Activated T-helper 17 cell treated with anti-CD3 and anti-CD28 coated beads, Interleukin-2, amount 50 U/mL, for 72 hours (primary cell): ENCODE measurements at places on chromosomes 2 and 18.
A peak's percentile ranks its signal among the peaks of the same experiment; 100 is the strongest.

DNA sequence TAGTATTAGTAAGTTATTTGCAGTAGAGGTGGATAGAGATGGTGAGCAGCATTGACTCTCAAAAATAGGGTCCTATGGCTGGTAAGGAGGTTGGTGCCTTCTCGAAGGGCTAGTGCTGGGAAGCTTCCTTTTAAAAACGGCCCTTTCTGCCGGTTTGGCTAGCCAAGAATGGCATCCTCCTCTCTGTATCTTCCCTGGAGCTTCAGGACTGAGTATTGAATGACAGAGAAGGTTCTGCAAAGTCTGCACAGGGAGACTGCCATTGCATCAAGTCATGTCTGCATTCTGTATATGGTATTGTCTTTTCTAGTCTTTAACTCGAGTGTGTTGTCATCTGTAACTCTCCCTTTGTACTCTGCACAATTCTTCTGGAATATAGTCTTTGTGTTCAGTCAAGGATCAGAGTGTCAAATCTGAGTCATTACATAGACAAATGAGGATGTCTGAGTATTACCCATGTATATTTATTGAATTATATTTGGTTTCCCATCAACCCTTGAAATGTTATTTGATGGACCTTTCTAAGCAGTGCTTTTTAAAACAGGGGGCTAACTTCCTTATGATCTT is 1.1 kb downstream of the LDLRAD4 start:
- H3K27ac ChIP-seq, result peak overlapping the region; percentile 36
- no peak for ATAC-seq
- peaks cover 10% of the 10 kb centered on the region for H3K27me3 ChIP-seq
- H3K36me3 ChIP-seq, result no peaks in the 10 kb centered on the region
- peaks cover 21% of the 10 kb centered on the region for H3K4me1 ChIP-seq
- H3K4me3 ChIP-seq, result peak overlapping the region; percentile 77

DNA sequence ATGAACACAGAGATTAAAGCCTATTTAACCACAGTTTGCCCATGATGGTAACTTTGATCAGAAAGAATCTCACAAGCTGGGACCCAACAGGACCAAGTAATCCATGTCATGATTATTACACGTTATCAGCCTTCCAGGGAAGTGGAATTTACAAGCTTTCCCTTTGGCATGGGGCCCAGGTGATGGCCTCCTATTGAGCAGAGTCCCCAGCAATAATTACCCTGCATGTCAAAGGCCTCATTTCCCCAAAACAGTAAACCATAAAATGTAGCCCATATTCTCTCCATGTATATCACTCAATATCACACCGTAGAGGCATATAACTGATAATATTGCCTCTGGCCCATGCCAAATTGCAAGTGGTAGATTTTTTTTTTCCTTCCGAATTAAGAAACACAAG is 38.9 kb downstream of the PRKRA start:
- H3K27ac ChIP-seq, result no peak overlapping the region
- ATAC-seq, result no peak
- peaks cover 10% of the 10 kb centered on the region for H3K4me1 ChIP-seq
- no peak overlapping the region for H3K4me3 ChIP-seq
- no peaks in the 10 kb centered on the region for H3K27me3 ChIP-seq
- H3K36me3 ChIP-seq, result no peaks in the 10 kb centered on the region

DNA sequence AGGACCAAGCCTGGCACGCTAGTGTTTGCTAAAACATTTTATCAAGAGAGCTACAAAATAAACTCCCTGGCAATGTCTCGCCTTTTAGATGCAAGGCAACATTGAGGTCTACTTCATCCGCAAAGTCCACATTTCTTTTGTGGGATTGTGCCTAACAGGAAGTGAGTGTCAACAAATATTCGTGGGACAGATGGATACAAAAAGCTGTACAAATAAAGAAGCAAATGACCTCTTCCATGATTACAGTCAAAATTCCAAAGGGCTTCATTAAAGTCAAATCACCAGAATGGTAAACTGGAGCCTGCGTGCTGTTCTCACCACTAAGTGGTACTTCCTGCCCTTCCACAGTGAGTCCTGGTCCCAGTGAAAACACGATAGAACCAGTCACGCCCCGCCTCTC is 40.4 kb downstream of the L3MBTL4 start:
- no peaks in the 10 kb centered on the region for H3K27me3 ChIP-seq
- H3K4me3 ChIP-seq, result no peak overlapping the region
- H3K27ac ChIP-seq, result no peak overlapping the region
- ATAC-seq, result no peak
- H3K4me1 ChIP-seq, result no peaks in the 10 kb centered on the region
- no peaks in the 10 kb centered on the region for H3K36me3 ChIP-seq

DNA sequence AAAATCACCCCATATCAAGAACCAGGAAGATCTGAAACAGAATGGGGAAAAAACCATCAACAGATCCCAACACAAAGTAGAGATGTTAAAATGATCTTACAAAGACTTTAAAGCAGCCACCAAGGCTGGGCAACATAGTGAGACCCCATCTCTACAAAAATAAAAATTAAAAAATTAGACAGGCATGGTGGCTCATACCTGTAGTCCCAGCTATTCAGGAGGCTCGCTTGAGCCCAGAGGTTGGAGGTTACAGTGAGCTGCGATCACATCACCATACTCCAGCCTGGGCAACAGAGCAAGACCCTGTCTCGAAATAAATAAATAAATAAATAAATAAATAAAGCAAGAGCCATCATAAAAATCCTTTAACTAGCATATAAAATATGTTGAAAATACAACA is 20.5 kb downstream of the RPRD1A start:
- H3K27me3 ChIP-seq, result no peaks in the 10 kb centered on the region
- H3K4me1 ChIP-seq, result peaks cover 33% of the 10 kb centered on the region
- no peak overlapping the region for H3K4me3 ChIP-seq

DNA sequence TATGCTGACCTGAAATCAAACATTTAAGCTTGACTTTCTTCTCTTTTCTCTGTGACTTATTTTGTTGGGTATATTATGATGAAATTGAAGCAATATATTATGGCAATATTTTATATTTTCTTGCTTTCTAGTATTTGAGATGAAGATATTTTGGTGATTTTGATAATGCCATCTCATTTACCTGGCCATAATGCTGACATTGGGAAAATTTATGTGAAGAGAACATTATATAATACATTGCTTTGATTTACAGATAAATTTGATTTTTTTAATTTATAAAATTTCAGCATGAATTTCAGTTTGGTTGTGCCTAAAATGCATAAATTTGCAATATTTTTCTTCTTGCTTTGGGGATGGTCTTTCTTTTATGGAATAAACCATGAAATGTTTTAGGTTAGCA is 1413.7 kb upstream of the TMEFF2 start:
- H3K27ac ChIP-seq, result no peak overlapping the region
- ATAC-seq, result no peak
- H3K4me1 ChIP-seq, result no peaks in the 10 kb centered on the region
- H3K4me3 ChIP-seq, result no peak overlapping the region
- no peaks in the 10 kb centered on the region for H3K27me3 ChIP-seq

DNA sequence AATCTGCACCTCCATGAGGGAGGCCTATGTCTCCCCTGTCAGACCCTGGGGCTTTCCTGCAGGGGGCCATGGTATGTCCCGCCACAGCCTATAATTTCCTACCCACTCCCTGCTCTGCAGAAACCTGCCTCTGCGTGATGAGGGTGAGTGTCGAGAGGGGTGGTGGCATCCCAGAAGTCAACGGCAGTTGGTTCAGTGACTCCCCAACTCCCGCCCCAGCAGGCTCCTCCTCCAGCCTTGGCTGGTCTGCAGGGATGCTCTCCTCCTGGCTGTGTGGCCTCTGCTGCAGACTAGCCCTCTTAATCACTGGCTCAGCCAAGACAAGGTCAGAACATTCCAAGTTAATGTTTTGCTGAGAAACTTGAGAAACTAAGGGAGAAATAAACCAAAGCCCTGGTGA is 13.3 kb downstream of the CELF4 start:
- peaks cover 5% of the 10 kb centered on the region for H3K27me3 ChIP-seq
- no peak overlapping the region for H3K4me3 ChIP-seq
- no peak for ATAC-seq
- H3K4me1 ChIP-seq, result no peaks in the 10 kb centered on the region

- peaks cover 14% of the 10 kb centered on the region for H3K4me1 ChIP-seq
- peak; percentile 59 for ATAC-seq
- H3K27ac ChIP-seq, result no peak within 1 kb of the TSS
- H3K27me3 ChIP-seq, result no peaks in the 10 kb centered on the region
- H3K36me3 ChIP-seq, result peaks cover 9% of the 10 kb centered on the region
- H3K4me3 ChIP-seq, result peak within 1 kb of the TSS; percentile 9
Measured at GRCh38 chr2:231124838-231125568, at the start of gene HTR2B. Gene HTR2B, minus strand, starts transcription at chr2:231125042. Its CDS starts 1,278 bp downstream, at chr2:231123764.

DNA sequence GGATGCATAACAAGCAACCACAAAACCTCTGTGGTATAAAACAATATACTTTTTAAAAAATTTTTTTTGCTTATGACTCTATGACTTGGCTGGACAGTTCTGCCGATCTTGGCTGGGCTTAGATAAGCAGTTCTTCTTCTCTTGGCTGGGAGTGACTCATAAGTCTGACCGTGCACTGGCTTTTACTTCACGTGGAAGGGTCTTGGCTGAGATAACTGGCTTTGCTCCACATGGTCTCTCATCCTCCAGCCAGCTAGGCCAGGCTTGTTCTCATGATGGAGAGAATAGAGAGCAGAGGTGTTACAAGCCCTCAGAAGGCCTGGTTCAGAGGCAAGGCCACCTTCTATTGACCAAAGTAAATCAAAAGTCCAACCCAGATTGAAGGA is 178.9 kb upstream of the SERPINE2 start:
- no peak overlapping the region for H3K27ac ChIP-seq
- no peak for ATAC-seq
- H3K4me1 ChIP-seq, result no peaks in the 10 kb centered on the region
- no peak overlapping the region for H3K4me3 ChIP-seq

- peaks cover 42% of the 10 kb centered on the region for H3K36me3 ChIP-seq
- peaks cover 32% of the 10 kb centered on the region for H3K4me1 ChIP-seq
- ATAC-seq, result peak; percentile 85
- H3K27me3 ChIP-seq, result no peaks in the 10 kb centered on the region
Measured at GRCh38 chr2:230202430-230203109, 17.2 kb downstream of the SP110 start.

DNA sequence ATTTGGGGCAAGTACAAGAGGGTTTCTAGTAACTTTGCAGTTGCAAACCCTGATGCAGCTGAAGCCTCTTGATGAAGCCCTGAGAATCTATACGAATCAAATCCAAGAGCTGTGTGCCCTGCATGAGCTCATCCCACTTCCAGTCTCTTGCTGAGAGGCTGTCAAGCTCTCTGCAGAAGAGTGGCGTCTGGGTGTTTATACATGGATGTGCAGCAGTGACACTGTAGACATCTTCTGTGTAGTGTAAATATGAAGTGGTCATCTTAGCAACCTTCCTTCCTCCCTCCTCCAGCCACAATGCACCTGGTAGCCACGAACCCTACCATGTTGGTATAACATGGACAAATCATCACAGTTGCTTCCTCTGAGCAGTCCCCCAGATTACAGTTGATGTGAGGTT is 18.4 kb upstream of the KIAA2012 start:
- ATAC-seq, result no peak
- no peaks in the 10 kb centered on the region for H3K4me1 ChIP-seq
- no peak overlapping the region for H3K4me3 ChIP-seq
- no peaks in the 10 kb centered on the region for H3K36me3 ChIP-seq
- no peak overlapping the region for H3K27ac ChIP-seq

DNA sequence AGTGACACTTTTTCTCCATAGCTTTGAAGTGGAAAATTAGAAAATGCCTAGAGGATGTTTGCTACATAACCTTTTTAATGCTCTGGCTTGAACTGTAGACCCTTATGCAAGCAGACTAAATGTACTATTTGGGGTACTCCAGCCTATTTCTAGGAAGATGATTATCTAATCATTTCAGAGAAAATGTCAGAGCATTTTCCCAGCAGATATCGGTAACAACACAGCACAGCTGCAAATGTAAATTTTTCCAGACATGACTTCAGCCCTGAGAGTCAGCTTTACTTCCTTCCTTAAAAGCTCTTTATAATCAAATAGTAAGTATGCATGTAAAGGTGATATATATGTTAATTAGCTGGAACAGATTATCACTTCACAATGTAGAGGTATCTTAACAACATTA is 1647.1 kb downstream of the SUCLG1 start:
- no peaks in the 10 kb centered on the region for H3K36me3 ChIP-seq
- ATAC-seq, result no peak
- no peak overlapping the region for H3K27ac ChIP-seq
- no peaks in the 10 kb centered on the region for H3K4me1 ChIP-seq
- no peaks in the 10 kb centered on the region for H3K27me3 ChIP-seq

DNA sequence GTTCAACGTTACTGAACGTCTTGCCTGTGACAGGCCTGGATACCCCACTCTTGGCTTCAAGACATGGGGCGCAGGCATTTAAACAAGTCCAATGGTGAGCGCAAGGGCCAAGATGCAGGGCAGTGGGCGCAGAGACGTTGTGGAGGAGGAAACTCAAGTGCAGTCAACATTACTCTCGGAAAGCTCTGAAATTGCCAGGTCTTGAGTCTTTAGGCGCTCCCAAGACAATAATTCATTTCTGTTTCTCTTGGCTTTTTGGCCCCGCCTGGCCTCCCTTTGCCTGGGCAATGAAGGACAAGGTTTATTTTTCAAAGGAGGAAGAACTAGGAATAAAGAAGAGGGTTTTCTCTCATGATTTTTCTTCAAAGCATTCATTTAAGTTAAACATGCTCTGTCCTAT is 13.3 kb upstream of the TMEM214 start:
- peaks cover 5% of the 10 kb centered on the region for H3K4me1 ChIP-seq
- no peak for ATAC-seq
- no peak overlapping the region for H3K27ac ChIP-seq
- peaks cover 8% of the 10 kb centered on the region for H3K36me3 ChIP-seq
- no peaks in the 10 kb centered on the region for H3K27me3 ChIP-seq

DNA sequence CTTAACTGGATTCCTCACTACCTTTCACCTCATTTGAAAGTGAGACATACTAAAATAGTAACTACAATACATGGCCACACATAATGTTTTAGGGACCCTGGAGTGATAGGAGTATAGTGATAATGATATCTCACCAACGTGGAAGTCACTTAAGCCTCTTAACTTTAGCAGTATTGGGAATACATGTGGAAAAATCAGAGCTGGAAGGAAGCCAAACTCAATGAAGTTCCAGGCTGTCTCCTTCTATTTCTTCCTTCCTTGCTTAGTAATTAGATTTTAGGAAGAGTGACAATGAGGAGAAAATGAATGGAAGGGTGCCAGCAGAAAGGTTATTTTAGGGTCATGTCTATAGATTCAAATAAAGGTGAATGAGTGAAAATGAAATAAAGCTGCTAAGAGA is 387.3 kb downstream of the PLCL1 start:
- peaks cover 18% of the 10 kb centered on the region for H3K27me3 ChIP-seq
- no peak for ATAC-seq
- H3K4me1 ChIP-seq, result no peaks in the 10 kb centered on the region
- H3K36me3 ChIP-seq, result no peaks in the 10 kb centered on the region

- H3K27ac ChIP-seq, result peak overlapping the region; percentile 40
- no peaks in the 10 kb centered on the region for H3K27me3 ChIP-seq
- H3K36me3 ChIP-seq, result no peaks in the 10 kb centered on the region
- ATAC-seq, result no peak
- H3K4me3 ChIP-seq, result peak overlapping the region; percentile 1
Measured at GRCh38 chr2:189641002-189641401, 20.3 kb upstream of the ASNSD1 start.
